ENCODE measurements at places on chromosomes 5 and 9.
A peak's percentile ranks its signal among the peaks of the same experiment; 100 is the strongest.

- peak; percentile 18 for DNase-seq
Observed at GRCh38 chr5:53508125-53508524, 27.7 kb downstream of the FST start.

GRCh38 chr5:113099822-113100221, 123.2 kb downstream of the DCP2 start:
- no peak for DNase-seq

GRCh38 chr9:136133959-136134484, 15.3 kb upstream of the TMEM250 start:
- no peak for DNase-seq

DNA sequence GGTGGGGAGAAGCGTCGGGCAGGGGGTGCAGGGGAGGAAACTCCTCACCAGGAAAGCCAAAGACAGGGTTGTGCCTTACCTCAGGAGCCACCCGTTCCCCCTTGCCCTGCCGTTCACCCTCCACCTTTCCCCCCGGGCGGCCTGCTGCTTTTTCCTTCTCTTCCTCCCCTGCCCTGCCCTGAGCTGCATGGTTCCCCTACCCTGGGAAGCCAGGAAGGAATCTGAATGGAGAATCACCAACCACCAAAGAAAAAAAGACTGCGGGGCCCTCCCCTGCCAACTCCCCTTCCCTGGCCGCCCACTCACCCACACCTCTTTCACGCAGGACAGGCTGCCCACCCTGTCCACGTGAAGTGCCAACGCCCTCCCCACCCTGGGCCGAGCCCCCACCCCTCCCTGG, 820 bp upstream of the NFX1 start:
- DNase-seq, result no peak

DNA sequence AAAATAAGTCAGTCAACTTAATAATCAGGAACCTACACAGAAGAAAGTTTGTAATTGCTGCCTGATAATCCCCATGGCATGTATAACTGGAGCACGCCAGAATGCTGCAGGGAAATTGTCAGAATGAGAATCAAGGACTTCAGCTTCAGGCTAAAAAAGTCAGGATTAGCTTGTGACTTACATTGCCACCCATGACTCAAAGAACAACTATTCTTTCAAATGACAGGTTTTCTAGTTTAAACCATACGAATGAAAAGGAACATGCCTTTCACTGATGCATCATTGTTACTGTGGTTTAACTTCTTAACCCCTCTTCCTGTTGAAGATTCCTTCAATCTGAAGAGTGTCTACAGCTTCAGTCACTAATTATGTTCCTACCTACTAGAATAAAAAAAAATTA, 112.4 kb downstream of the ISL1 start:
- peak; percentile 91 for DNase-seq

GRCh38 chr5:157109744-157110143, 900 bp upstream of the HAVCR2 start:
- no peak for DNase-seq

DNA sequence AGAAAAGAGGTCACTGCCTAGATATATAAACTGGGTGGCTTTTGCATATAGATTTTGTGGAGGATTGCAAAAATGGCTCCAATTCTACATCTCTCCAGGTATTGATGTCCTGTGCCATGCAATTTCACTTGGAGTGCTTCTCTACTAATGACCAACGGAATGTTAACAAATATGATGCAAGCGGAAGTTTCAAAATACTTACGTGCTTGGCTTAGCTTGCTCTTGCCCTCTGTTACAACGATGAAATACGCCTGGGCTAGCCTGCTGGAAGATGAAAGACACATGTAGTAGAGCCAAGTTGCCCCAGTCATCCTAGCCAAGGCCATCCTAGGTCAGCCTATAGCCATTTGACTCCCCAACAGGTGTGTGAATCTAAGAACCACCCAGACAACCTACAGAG, 3.6 kb upstream of the POC5 start:
- DNase-seq, result no peak
